ENCODE measurements at places on chromosomes 4 and X.

GRCh38 chr4:17785858-17786257 is 4.4 kb upstream of the FAM184B start:
- DNase-seq: no peak

- no peak for DNase-seq
These were observed 65.8 kb upstream of the ETNPPL start for GRCh38 chr4:108828620-108829019.

GRCh38 chrX:13888284-13888683 is 71.4 kb upstream of the GPM6B start:
- no peak for DNase-seq

GRCh38 chr4:732911-733630 is 27.4 kb downstream of the PCGF3 start:
- DNase-seq: no peak

- no peak for DNase-seq
These were observed 86.8 kb upstream of the AFAP1 start for GRCh38 chr4:8026453-8026852.

All from fibroblast of skin of right biceps (primary cell).